ENCODE measurements at places on chromosomes 2 and 18. TPM values are rescaled to one million over a fixed set of nuclear protein-coding genes. Genes with fewer than 3 reads are reported as not detected.

POTEJ gene
- total RNA-seq: not detected

C1QL2 gene
- total RNA-seq: not detected

CYTIP gene
- total RNA-seq: not detected

GRCh38 chr2:215137741-215138340, 585 bp downstream of the ABCA12 start:
- DNase-seq: no peak

MYL12B gene
- total RNA-seq: 803 TPM

All from G401 (cell line).